ENCODE measurements at places on chromosomes 4 and X.
A peak's percentile ranks its signal among the peaks of the same experiment; 100 is the strongest.

DNA sequence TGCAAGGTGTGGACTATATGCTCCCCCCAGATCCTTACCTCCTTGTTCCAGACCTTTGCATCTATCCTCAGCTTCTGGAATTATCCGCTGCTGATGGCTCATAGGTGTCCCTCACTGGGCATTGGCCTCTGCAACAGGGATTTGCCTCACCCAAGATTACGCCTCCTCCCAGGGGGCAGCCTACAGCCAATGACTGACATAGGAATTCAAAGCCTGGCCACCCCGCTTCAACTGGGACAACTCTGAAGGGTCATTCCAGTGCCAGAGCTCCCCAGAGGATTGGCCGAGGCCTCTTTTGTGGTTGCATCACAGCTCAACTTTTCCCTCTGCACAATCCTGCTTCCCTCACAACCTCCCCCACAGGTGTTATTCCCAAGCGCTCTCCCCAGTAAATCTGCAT lies 5.0 kb downstream of the SYN1 start:
- no peak for DNase-seq

- DNase-seq, result no peak
Observed at GRCh38 chr4:187550256-187550950, 445.2 kb upstream of the ZFP42 start.

GRCh38 chrX:69543572-69543971 lies 39.4 kb downstream of the NALF2 start:
- DNase-seq, result no peak

GRCh38 chrX:123648028-123648810 lies 84.6 kb downstream of the THOC2 start:
- DNase-seq, result peak; percentile 41

DNA sequence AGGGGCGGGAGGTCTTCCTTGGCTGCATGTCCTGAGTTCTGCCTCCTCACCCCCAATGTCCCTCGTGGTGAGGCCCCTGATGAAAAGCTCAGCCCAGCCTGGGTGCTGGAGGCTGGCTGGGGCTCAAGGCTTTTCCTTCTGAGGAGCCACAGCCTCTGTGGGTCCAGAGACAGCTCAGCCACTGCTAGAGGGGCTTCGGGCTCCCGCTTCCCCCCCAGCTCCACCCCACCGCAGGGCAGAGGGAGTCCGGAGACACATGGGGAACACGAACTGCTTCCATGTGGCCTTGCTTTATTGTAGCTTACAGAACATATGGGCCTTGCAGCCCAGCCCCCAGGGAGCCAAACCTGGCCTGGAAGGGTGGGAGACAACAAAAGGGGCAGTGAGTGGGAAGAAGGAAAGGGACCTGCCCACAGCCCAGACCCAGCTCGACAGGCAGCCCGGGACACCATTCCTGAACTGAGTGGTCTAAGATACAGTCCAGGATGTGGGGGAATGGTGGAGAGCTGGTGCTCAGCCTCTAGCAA lies 89.9 kb upstream of the NKX1-1 start:
- DNase-seq, result no peak

DNA sequence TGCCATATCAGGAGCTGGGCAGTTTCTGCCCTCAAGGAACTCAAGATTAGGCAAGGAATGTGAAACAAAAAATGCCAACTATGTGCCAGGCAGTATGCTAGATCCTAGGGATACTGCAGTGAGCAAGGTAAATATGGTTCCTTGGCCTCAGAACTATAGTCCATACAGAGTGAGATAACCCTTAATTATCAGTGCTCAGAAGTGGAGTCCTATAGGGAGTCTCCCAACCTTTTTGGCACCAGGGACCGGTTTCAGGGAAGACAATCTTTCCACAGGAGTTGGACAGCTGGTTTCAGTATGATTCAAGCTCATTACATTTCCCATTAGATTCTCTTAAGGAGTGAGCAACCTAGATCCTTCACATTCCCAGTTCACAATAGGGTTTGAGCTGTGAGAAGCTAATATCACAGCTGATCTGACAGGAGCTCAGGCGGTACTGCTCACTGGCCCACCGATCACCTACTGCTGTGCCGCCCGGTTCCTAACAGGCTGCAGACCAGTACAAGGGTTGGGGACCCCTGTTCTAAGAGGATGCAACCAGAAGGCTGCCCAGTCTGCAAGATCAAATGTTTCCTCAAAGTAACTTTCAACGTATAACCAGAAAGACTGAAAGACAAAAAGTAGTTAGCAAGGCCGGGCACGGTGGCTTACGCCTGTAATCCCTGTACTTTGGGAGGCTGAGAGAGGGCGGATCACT lies 1.7 kb upstream of the SRP72 start:
- DNase-seq, result no peak

GRCh38 chrX:152428120-152428519 lies 23.0 kb downstream of the GABRA3 start:
- DNase-seq, result no peak

Data from femur (tissue), 1 donor.